CD4-positive, alpha-beta T cell treated with Interleukin-15 for 4 hours (primary cell): ENCODE measurements at places on chromosomes 1 and 21.

DNA sequence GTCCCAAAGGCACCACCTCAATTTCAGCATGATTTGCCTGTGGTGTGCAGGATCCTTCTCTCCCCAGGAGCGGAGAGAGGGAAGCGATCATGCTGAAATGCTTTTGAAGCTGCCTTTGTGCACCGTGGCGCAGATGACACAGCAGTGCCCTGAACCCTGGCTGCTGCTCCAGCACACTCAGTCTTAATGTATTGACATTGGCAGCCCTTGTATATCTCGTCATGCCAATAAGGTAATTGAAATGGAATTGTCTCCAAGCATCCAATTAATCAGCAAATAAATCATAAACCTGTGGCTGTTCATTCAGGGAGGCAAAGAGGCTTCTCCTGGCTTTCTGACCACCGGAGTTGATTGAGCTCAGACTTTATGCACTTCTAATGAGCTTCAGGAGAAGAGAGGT is 139.8 kb downstream of the KAZN start:
- no peak for DNase-seq

DNA sequence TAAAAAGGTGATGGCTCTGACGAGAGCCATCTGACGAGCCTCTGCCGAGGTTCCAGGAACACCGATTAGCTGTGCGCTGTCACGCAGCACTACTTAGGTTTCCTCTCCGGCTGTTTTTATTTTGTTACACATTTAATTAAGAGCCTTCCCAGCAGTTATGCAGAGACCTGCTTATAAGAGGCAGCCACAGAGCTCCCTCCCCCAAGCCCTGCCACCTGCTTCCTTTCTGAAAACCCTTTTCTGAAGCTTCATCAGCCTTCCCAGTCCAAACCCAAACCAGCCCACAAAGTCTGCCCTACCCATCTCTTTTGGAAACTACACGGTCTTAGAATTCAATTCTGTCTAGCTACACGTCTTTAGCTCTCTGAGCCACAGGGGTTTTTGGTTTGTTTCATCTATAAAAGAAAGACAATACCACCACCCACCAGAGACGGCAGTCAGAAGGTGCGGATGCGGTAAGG is 49.1 kb downstream of the ERI3 start:
- DNase-seq, result no peak

DNA sequence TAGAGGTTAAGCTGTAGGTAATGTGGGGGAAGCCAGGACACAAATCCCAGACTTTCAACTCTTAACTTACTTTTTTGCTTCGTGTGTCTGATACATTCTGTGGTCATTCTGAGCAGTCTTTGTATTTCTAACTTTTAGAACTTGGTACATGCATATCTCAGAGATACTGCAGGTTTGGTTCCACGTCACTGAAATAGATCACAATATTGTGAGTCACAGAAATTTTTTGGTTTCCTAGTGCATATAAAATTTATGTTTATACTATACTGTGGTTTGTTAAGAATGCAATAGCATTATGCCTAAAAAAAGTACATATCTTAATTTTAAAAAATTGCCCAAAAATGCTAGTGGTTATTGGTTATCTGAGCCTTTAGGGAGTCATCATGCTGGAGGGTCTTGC is 3.2 kb downstream of the URB2 start:
- DNase-seq, result no peak

GRCh38 chr1:168719306-168720111 is 9.5 kb downstream of the DPT start:
- DNase-seq, result no peak

DNA sequence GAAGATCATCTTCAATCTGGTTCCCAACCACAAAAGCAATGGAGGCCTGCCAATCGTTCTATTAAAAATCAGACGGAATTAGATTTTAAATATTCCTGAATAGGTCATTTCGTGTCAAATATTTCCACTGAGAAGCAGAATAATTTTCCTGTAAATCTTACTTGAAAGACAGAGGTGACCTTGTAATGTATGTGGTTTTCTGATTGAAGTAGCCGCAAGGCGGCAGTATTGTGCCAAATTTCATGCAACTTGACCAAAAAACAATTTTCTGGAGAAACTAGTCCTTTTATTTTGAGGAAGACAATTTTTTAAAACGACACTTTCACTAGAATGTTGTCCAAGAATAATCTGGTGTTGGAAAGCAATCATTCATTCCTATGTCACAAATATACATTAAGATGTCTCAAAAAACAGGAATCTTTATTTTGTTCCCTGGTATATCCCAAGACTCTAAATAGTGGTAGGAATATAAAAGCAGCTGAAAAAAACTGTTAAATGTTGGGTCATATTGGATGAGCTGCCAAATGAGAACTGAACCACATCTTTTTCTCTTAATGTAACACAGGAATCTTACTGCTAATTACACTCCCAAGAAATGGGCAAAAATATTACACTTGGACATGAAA is 33.6 kb downstream of the SPAG17 start:
- peak; percentile 4 for DNase-seq

GRCh38 chr1:174258148-174258550 is 98.8 kb downstream of the RABGAP1L start:
- peak; percentile 34 for DNase-seq

- DNase-seq, result no peak
Observed at GRCh38 chr1:223878598-223879325, 33.0 kb upstream of the TP53BP2 start.

DNA sequence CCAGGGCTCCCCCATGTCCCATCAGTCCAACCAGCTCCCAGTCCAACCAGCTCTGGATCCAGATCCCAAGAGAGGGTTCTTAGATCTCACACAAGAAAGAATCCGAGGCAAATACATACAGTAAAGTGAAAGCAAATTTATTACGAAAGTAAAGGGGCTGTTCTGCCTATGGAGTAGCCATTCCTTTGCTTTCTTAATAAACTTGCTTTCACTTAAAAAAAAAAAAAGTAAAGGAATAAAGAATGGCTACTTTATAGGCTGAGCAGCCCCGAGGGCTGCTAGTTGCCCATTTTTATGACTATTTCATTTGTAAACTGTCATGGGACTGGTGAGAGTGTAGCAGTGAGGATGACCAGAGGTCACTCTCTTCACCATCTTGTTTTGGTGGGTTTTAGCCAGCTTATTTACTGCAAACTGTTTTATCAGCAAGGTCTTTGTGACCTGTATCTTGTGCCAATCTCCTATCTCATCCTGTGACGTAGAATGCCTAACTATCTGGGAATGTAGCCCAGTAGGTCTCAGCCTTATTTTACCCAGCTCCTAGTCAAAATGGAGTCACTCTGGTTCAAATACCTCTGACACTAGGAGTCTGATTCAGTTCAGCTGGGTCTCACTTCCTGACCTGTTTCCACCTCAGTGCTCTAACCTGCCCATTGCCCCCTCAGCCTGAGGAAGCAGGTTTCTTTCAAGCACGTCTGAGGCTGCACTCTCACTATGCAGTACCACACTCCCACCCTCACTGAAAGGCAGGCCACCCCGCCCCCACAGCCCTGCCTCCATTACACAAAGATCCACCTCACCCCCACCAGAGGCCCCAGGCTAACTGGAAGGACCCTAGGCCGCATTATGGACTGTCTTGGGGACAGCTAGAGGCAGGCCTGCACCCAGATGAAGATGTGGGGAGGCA is 26.5 kb upstream of the ATP2B4 start:
- DNase-seq, result no peak

DNA sequence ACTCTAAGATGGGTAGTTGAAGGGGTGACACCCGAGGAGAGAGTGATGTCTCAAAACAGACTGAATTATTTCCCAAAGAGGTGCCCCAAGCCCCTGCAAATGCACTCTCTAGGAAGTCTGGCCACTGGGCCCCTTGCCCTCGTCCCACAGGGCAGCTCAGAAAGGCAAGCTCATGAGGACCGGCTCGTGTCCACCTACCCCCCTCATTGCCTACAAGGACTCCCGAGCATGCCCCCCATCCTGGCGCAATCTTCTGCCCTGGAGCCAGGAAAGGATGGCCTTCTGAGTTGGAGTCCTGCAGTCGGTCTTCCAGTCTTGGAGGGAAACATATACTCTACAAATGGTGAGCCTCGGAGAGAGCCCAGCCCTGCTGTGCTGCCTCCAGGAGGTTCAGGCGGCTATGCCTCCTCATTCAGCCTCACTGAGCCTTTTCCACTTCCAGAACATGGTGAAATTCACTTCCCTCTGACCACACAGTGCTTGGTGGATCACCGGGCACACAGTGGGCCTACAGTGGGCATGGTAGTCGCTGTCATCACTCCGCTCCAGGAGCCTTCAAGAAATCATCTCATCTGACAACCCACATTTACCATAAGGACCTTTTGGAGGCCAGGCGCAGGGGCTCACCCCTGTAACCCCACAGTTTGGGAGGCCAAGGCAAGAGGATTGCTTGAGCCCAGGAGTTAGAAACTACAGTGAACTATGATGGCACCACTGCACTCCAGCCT is 5.8 kb upstream of the WNT3A start:
- DNase-seq, result no peak

- DNase-seq, result no peak
Observed at GRCh38 chr1:109468903-109469302, 2.6 kb downstream of the SYPL2 start.

GRCh38 chr1:39297551-39297950 is 93.1 kb downstream of the MACF1 start:
- no peak for DNase-seq

DNA sequence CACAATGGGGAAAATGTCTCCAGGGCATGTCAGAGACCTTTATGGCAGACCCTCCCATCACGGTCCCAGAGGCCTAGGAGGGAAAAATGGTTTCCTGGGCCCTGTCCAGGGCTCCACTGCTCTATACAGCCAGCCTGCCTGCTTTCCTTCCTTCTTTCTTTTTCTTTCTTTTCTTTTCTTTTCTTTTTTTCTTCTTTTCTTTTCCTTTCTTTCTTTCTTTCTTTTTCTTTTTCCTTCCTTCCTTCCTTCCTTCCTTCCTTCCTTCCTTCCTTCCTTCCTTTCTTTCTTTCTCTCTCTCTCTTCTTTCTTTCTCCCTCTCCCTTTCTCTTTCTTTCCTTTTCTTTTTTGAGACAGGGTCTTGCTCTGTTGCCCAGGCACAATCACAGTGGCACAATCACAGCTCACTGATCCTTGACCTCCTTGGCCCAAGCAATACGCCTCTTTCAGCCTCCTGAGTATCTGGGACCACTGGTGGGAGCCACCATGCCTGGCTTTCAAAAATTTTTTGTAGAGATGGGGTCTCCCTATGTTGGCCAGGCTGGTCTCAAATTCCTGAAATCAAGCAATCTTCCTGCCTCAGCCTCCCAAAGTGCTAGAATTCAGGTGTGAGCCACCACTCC is 106.9 kb downstream of the BACH1 start:
- DNase-seq, result no peak

DNA sequence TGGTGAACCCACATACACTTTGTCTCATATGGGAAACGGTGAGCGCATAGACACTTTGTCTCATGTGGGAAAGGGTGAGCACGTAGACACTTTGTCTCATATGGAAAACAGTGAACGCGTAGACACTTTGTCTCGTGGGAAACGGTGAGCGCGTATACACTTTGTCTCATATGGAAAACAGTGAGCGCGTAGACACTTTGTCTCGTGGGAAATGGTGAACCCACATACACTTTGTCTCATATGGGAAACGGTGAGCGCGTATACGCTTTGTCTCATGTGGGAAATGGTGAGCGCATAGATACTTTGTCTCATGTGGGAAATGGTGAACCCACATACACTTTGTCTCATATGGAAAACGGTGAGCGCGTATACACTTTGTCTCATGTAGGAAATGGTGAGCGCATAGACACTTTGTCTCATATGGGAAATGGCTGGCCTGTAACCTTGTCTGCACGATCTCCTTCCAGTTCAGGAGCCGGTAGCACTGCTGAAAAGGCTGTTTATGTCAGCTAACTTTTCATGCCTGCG is 50.7 kb upstream of the TRAPPC10 start:
- no peak for DNase-seq

DNA sequence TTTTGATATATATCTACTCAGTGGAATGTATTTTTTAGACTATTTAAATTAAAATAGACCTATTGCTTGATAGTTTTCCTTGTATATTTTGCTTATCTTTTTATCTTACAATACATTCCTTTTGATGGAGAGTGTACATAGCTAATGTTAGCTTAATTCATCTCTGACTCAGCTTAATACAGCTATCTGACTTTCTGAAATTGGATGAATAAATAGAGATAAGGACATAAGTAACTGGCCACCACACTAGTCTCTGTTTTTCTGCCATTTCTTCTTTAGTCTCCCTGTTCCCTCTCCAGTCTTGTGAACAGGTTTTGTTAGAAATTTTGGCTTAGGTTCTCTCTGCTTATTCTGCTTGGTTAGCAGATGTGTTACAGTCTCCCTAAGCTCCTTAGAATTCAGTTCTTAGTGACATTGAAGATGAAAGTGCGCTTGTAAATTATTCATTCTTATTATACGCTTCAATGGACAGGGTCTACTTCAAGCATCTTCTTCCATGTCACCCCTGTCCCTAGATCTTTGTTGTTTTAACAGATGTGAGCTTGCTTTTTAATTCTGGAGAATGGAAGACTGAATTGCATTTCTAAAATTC is 59.6 kb downstream of the XPR1 start:
- no peak for DNase-seq

GRCh38 chr1:12448746-12449177 is 169.2 kb downstream of the DHRS3 start:
- no peak for DNase-seq

DNA sequence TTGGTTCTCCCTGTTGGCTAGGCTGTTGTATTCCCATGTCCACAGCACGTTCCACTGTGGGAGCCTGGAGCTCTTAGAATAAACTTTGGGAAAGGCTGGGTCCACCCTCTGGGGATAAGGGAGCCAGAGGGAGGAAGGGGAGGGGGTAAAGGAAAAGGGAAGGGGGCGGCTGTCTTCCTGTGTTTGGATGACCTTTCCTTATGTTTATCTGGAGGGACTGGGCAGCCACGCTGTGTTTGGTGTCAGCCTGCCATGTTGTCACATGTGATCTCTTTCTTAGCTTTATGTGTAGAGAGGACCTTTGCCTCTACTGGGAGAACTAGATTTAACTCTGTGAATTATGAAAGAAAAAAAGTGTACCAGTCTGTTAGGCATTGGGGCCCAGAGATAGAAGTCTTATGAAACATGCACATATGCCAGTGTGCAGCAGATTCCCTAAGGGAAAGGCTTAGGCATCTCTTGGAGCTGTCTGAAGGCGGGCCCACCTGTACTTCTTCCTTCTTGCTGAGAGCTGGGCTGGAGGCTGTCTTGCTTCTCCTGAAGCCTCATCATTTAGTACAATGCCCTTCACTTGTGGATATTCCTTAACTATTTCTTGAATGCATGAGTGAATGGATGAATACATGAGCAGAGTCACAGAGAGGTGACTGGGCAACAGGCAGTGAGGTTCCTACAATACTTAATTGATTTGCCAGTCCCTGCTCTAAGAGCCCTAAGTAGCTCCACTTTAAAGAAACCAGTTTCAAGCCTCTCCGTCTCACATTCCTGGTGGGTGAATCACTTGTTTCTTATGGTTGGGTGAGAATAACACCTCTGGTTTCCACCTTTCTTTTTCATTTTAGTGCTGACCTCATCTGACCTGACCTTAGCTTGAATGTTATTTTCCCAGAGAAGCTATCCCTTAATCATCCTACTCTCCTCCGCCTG is 62.5 kb upstream of the ARHGAP29 start:
- no peak for DNase-seq

DNA sequence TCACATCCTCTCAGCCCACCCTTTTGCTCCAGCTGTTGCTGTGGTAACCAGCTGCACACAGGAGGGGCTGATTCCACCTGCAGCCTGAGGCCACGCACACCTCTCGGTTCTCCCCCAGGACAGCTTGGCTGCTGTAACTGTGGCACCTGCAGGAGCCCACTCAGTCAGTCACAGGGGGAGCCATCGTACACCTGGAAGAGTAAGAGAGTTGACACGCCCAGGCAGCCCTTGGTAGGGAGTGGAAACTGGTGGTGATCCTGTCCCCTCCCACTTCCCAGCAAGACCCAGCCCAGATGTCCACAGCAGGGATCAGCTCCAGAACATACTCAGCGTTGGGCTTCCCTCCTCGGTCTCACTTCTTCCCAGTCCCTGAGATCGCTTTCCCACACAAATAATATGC is 32.2 kb upstream of the BACE2 start:
- DNase-seq, result no peak
